ENCODE measurements at places on chromosomes 3 and 15.
A peak's percentile ranks its signal among the peaks of the same experiment; 100 is the strongest.

- peak; percentile 10 for DNase-seq
Measured at GRCh38 chr3:172040078-172040980, 951 bp downstream of the FNDC3B start.

DNA sequence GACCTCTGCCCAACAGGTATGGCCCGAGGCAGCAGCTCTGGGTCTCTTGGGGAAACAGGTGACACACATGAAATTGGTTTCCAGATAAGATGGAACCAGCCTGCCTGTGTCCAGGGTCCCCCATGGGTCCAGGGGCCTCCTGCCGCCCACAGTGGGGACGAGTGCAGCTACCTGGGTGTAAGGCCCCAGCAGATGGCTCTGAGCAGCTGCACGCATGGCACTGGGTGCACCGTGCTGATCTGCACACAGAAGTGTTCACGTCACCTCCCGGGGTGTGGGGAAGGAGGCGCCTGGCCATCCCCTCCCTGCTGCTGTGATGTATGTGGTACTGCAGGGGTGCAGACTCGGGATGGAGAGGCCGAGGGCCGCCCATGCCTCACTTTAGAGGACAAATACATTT, 63.6 kb downstream of the NIPA2 start:
- DNase-seq = no peak

- DNase-seq = no peak
Measured at GRCh38 chr3:33941804-33942203, 143.4 kb downstream of the PDCD6IP start.

DNA sequence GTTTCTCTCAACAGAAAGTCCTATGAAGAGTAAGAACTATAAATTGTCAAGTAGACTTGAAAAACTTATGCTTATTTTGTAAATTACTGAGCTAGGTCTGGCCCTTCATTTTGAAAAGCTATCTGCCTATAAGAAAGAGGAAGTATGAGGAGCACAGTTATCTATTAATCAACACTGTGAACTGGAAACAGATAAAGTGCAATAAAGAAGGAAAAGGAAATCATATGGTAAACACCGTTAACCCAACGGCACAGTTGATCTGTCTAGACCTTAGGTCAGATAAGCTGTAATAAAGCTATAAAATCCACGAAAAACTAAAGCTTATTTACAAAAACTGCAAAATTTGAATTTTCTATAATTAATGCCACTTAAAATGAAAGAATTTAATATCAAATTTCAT, 242.5 kb downstream of the ZBTB20 start:
- no peak for DNase-seq

GRCh38 chr3:160885791-160886286, 129.8 kb downstream of the PPM1L start:
- DNase-seq = no peak

GRCh38 chr3:5499404-5499803, 311.9 kb downstream of the EDEM1 start:
- no peak for DNase-seq

- no peak for DNase-seq
Measured at GRCh38 chr3:100228247-100228646, 32.5 kb upstream of the TBC1D23 start.

DNA sequence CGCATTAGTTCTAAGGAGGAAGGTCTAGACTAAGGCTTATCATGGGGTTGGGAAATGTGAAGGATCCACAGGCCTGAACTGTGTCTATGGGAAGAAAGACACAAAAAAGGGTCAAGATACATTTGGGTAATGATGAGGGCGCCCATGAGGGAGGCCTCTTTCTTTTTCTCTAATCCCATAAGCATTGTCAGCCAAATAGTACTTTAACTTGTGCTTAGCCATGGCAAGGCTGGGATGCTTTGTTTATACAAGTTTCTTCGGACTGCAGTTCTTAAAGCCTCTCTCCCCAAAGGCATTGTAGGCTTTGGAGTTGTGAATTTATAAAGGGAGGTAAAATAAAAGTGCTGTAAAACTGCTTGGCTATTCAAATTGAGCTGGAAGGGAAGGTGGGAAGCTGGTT, 23.4 kb downstream of the ARMC8 start:
- no peak for DNase-seq

DNA sequence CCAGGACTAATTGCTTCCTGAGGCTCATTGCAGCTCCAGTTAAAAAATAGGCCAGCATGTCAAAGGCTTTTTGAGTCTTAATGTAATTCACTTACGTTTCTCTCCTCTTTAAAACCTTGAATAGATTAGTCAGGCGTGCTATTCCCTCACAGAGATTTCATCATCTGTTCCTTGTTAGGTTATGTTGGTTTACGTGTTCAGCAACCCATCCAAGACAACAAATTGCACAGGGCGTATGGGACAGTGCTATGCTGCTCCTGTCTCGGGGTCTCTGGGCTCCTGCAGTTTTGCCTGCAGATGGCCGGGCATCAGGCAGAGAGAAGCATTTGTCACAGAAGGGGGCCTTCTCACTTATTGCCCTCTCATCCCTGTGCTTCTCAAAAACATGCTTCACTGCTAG, 117.1 kb downstream of the CHDH start:
- no peak for DNase-seq

DNA sequence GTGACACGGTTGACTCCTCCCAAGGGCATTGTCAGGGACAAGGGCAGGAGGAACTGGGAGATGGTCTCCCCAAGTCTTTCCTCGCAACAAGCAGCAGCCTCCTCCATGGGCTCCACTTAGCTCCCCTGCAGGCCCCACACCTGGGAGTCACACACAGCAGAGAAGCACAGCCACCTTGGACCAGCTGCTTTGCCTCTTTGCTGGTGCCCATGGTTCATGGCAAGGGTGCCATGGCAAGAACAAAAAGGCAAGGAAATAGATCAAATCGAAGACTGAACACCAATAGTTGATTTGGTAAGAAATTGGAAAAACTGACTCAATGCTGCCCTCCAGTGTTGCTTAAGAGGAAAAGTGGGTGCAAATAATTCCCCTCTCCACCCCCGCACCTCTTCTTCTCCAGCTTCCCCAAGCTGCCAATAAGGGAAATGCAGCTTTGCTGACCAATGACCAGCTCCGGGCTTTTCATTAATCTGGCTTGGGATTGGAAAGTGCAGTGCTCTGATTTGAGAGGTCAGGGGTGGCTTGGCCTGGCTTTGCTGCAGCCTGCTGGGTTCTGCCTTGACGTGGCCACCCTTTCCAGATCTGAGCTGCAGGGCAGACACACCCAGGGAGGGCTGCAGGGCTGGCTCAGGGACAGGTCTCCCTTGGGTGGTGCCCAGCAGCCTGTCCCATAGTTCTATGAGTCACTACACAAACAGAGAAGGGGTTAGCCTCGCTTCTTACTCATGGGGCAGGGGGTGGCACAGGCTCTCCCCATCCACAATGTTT, 162.0 kb downstream of the KLF13 start:
- DNase-seq = no peak

DNA sequence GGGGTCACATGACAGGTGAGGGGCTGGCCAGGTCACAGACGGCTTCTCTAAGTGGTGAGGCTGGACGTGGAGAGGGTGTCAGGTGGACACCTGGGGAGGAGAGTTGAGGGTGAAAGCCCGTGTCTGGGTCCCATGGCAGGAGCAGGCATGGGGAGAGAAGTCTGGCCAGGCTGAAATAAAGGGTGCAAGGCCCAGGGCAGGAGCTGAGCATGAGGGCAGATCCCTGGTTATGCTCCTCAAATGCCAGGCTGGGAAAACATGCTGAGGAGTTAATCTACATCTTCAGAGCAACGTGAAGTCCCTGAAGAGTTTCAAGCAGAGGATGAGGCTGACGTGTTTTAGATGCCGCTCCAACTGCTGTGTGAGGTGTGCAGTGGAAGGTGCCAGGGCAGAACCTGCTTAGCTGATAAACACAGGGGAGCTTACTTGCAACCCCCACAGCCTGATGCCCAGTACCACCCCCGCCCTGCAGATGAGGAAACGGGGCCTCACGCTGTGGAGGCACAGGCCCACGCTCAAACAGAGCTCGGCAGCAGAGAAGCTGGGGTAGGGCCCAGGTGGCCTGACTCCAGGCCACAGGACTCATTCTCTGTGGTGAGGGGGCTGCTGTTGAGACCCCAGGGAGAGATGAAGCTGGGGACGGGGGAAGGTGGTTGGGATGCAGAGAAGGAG, 40.5 kb downstream of the HCN4 start:
- DNase-seq = no peak

DNA sequence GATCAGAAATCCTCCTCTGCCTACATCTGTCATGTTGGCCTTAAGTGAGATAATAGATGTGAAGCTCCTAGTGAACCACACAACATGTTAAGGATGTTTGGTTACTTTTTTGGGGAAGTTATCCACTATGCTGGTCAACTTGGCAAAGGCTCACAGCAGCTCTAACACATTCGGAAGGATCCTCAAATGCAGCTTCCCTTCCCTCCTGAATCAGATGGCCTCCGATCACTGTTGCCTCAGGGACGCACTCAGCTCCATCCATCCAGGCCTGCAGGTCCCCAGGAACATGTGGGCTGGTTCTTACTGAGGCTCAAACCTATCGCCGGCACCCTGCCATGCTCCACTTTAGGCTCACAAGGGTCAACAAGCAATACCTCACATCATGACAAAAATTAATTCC, 67.9 kb downstream of the CORO2B start:
- no peak for DNase-seq

DNA sequence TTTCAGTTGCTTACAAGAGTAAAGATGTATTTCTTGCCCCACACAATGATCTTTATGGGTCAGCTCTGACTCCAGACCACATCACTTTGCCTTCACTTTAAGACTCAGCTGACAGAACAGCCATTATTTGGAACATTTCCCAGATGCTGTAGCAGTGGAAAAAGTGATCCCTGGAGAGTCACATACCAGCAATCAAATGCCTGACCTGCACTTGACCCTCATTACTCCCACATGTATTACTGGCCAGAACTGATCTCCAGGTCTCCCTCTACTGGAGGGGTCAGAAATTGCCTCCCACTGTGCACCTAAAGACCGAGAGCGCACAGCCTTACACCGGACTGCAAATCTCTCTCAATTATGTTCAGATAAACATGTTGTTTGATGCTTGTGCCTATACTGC, 88.6 kb upstream of the ZNF385D start:
- no peak for DNase-seq

DNA sequence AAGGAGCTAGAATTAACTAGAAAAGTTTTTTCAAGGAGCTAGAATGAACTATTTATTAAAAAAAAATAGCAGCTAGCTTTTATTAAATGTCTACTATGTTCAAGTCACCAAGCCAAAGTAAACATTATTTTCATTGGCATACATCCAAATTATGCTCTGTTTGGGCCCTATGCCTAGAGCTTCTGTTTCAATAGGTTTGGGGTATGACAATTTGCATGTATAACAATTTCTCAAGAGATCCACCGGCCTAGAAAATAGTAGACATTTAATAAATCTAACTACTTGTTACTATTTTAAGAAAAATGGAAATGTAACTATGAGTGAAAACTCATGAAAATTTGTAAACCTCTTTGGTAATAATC, 8.0 kb downstream of the GABRR3 start:
- DNase-seq = no peak

DNA sequence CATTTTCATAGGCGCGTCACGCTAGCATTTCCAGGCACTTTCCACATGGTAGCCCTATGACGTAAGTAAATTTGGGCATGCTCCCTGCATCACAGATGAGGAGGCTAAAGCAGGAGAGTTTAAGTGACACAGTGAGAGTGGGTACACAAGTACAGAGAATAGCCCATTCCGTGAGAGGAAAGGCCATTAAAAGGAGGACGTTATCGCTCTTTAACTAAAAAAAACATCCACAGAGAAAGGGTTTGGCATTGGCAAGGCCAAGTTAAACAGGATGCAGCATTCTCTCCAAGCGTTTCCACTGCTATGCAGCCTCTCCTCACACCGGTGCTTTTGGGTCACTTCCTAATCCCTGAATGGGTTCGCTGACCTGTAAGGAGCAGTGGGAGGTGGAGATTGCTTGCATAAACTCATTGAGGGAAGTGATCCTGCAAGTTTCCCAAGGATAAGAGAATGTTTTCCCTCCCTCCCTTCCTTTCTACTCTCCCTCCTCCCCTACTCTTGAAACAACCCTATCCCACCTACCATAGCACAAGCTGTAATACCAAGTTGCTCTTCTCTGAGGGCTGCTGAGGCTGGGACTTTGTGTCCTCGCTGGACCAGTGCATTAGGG, 147.7 kb downstream of the VGLL4 start:
- DNase-seq = no peak

DNA sequence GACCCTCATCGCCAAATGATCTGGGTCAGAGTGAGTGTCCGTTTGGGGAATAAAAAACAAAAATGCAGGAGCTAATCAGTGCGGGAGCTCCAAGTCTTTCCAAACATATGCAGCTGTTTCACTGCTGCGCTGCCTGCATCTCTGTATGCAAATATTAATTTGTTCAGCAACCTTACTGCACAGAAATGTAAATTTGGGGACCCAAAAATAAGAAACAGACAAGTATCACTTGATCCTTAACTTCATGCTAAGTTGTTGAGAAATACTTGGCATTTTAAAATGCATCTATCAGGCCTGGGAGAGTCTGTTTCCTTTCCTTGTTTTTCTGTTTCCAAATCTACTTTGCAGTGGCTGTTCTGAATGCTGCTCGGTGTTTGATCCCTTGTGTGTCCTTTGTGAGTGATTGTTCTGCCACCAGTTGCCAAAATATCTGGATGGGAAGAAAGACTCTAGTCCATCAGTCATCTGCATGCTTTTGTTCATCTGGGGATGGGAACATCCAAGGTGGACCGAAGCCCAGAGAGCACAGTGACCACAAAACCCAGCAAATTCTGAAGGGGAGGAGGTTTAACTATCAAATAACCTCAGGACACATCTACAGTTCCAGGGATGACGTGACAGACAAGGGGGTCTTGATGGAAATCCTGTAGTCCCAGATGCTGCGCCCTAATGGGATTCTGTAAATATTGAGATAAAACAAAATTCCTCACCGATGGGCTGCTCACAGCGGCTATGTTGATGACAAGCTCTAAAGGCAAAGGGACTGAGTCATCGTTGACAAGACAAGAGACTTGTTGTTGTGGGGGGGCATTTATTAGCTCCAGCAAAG, 199.5 kb upstream of the WNT5A start:
- DNase-seq = no peak

- no peak for DNase-seq
Measured at GRCh38 chr15:40793216-40793989, 13.5 kb upstream of the ZFYVE19 start.

GRCh38 chr3:187971629-187972028, 182.3 kb upstream of the LPP start:
- DNase-seq = no peak

Data from stimulated activated CD8-positive, alpha-beta memory T cell treated with anti-CD3 and anti-CD28 coated beads, Interleukin-7, amount 100 ng/mL, for 1 hour (primary cell).